ENCODE measurements at places on chromosomes 12 and 14.

- DNase-seq = no peak
Observed at GRCh38 chr12:76020281-76020680, 11.3 kb downstream of the PHLDA1 start.

GRCh38 chr14:94638339-94638738 is 26.1 kb downstream of the SERPINA3 start:
- DNase-seq = no peak

DNA sequence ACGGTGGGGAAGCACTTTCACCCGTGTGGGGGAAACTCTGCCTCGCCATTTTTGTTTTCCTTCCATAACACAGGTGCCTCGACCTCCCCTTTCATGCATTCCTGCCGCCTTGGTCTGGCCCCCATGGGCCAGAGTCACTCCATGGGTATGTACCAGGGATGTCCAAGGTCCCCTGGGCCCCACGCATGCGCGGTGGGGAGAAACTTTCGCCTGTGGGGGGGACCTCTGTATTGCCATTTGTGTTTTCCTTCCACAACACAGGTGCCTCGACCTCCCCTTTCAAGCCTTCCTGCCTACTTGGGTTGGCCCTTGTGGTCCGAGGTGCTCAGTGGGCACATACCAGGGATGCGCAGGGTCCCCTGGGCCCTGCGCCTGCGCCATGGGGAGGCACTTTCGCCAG is 345.8 kb downstream of the ALG10 start:
- DNase-seq = no peak

DNA sequence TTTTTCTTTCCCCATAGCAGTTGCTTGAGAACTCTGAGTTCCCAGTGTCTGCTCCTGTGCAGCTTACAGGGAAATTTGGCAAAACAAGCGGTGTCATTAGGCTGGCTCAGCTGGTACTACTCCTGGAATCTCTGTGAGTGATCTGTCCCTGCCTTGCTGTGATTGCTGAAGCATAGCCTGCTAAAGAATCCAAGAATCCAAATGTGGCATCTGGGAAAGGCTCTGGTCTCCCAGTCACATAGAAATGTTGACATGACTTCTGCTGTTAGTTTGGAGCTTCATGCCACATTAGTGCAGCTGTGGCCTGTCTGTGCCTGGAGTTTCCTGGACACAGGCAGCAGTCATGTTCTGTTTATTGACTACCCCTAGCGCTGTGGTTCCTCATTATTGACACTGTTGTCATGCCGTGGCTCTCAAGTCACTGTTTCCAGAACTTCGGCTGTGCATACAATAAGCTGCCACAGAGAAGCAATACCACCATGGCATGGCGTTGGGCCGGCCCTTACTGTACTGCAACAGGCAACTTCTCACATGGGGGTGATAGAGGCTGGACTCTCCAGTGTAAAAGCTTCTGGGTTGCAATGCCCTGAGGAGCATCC is 166.8 kb downstream of the MYRFL start:
- DNase-seq = no peak

GRCh38 chr14:85247071-85247470 is 282.9 kb upstream of the FLRT2 start:
- no peak for DNase-seq

- no peak for DNase-seq
Observed at GRCh38 chr12:85923767-85924331, 49.8 kb downstream of the NTS start.

GRCh38 chr12:24822121-24822899 is 126.6 kb downstream of the BCAT1 start:
- DNase-seq = no peak

GRCh38 chr12:18719922-18720510 is 17.8 kb downstream of the PLCZ1 start:
- no peak for DNase-seq

DNA sequence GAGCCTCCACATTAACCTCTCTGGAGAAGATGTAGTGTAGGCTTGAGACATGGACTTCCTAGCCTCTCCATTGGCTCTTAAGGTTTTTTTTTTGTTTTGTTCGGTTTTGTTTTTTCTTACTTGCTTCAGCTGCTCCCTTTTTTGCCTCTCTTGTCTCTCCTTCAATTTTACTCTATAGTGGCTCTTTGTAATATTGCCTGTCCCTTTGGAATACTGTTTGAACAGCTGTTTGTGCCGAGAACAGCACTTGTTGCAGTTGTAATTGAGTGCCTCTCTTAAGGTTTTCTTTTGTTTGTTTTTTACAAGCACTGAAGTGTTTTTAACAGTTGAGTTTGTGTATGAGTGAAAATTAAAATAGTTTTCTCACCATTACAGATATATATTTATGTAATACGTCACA is 567.7 kb downstream of the LRFN5 start:
- DNase-seq = peak; percentile 96

DNA sequence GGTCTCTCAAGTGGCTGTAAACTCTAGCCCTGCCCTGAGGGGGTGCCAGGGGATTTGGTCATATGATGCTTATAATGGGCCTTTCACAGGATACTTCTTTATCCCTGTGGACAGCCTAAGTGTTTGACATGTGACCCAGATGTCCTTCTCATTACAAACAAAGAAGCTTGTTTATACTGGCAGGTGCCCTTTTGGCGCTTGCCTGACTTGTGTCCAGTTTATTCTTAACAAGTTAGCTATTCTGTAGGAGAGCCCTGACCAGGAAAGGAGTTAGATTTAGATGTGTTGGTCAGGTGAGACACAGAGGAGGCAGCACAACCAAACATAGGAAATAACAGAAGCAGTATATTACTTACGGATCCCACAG is 51.9 kb downstream of the CCDC91 start:
- DNase-seq = no peak

- DNase-seq = no peak
Observed at GRCh38 chr14:92551044-92551841, 37.7 kb downstream of the RIN3 start.

DNA sequence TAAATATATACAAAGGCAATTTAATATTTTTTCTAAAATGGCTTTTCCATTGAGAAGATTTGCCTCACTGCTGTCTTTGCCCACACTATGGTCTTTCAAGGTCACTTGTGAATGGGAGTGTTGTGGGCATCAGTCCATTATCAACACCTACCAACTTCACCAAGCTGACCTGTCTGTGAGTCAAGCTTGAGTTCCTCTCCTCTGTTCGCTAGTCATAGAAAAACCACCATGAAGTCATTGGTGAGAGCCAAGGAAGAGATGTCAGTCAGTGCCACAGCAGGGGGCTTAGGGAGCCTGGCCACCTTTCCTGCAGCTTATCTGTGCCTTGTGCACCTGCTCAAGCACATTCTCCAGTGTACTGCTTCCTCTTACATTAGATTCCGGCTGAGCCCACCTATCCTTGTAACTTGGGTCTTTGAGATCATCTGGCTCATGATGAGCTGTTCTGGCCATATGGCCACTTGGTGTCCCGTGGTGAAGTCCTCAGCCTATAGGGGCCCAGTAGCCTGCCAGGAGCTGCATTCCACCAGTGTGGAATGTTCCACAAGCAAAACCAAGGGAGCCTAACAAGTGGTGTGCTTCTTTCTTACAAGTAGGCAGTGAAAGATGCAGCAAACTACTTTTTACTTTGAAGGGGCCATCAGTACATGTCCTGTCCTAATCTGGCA is 80.8 kb upstream of the C12orf71 start:
- DNase-seq = no peak

GRCh38 chr12:50923361-50924130 is 28.8 kb upstream of the HIGD1C start:
- DNase-seq = no peak

DNA sequence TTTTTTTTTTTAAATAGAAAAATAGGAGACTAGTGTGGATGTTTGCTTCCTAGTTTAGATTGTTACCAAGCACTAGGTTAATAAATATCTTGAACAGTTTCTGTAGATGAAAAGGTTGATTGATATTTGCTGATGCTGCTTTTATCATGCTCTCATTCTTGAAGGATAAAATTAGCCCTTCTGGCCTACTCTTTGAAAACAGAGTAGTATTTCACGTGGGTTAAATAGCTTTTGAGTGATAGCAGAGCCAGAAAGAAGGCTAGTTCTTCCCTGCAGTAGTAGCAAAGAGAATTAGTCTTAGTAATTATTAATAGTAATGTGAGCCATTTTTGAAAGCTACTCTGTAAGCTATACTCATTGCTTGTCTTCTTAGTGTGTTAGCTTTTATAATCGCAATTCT is 5.2 kb downstream of the NEDD1 start:
- no peak for DNase-seq

- no peak for DNase-seq
Observed at GRCh38 chr14:38789805-38790204, 313.2 kb downstream of the SEC23A start.

DNA sequence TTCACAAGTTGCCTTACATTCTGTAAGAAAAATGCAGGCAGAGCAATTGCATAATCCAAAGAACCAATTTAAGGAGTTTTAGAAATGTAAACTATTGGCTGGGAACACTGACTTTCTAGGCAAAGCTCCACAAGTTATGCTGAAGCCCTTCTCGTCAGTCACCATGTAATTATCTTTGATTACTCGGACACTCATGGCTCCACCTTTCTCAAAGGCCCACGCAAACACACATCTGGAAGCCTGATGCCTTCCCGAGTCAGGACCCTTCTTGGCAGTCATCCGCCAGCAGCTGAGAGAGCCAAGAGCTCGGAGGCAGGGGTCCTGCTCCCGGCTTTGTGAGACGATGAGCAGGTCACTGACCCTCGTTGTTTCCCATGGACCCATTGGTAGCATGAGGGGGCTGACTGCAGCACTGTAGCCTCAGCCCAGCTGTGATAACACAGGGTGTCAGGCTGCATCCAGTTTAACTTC is 202.2 kb downstream of the TMEM132D start:
- DNase-seq = no peak

DNA sequence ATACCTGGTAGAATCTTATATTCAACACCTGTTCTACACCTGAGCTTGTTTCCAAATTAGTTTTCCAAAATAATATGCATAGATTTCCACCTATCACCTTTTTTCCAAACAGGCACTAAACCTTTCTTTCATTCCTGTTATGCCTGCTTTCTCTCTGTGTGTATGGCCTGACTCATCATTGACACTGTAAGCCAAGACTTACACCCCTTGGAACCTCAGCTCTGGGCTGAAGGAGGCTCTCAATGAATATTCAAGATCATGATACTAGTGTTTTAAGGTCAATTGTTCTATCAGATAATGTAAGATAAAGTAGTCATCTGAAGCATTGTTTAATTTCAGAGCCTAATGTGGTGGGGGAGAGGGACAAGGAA is 1193.3 kb downstream of the FLRT2 start:
- DNase-seq = no peak

GRCh38 chr12:109656743-109657142 is 56.9 kb upstream of the FAM222A start:
- DNase-seq = no peak

DNA sequence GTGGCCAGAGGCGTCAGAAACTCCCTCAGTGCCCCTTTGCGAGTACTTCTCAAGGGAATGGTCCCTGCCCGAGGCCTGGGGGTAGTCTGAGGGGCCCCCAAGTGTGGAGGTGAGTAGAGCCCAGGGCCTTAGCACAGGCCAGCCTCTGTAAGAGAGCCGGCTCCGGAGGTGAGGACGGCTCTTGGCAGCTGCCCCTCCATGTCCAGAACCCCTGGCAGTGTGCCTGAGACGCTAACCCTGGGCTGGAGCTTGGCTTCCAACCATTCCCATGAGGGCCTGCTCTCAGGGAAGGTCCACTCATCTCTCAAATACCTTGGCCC is 61.7 kb downstream of the PRMT8 start:
- no peak for DNase-seq

- DNase-seq = no peak
Observed at GRCh38 chr12:47715877-47716548, 9.3 kb downstream of the ENDOU start.

GRCh38 chr12:80858356-80858755 is 79.4 kb downstream of the LIN7A start:
- DNase-seq = no peak

- DNase-seq = no peak
Observed at GRCh38 chr12:131796754-131797587, 31.2 kb upstream of the MMP17 start.

All from NCI-H187 treated with DMSO at 0.1 percent for 48 hours (cell line).